Inflammatory macrophage treated with lipopolysaccharide for 1 hour (primary cell): ENCODE measurements at places on chromosomes 1 and 21.

GRCh38 chr1:193366764-193367507 is 180.5 kb upstream of the B3GALT2 start:
- no peak for DNase-seq

DNA sequence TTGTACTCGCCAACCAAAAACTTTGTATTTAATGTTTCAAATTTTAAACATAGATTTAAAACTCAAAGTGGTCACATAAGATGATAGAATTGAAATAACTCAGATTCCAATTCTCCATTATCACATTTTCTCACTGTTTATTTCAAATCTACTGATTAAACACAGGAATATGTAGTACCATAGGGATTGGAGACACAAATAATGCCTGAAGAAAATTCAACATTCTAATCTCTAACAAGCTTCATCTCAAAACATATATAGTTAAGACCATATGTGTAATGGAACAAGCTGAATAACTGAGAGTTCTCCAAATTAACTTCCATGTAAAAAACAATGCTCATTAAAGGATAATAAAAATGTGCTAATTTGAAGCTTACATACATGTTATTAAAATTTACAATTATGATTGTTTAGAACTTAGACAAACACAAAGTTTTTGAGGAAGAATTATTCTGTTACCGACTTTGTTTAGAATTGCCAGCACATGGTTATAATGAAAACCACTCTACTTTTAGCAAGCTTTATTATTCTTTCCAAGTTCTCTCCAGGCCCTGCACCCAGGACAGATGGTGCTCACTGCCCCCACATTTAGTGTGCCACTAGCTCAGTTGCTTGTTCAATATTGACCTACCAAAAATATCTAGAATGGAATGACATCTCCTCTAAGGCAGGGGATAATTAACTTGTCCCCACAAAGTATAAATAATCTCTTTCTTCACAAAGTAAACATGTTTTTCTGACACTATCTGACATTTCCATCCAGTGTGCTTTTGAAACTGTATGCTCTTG is 467.2 kb downstream of the TTLL7 start:
- no peak for DNase-seq

- no peak for DNase-seq
These were observed 295.6 kb downstream of the PTPRC start for GRCh38 chr1:198934426-198934825.

- DNase-seq: no peak
These were observed 200.8 kb upstream of the ST6GALNAC5 start for GRCh38 chr1:76666499-76666898.

GRCh38 chr1:200866521-200866920 is 6.3 kb upstream of the GPR25 start:
- no peak for DNase-seq

DNA sequence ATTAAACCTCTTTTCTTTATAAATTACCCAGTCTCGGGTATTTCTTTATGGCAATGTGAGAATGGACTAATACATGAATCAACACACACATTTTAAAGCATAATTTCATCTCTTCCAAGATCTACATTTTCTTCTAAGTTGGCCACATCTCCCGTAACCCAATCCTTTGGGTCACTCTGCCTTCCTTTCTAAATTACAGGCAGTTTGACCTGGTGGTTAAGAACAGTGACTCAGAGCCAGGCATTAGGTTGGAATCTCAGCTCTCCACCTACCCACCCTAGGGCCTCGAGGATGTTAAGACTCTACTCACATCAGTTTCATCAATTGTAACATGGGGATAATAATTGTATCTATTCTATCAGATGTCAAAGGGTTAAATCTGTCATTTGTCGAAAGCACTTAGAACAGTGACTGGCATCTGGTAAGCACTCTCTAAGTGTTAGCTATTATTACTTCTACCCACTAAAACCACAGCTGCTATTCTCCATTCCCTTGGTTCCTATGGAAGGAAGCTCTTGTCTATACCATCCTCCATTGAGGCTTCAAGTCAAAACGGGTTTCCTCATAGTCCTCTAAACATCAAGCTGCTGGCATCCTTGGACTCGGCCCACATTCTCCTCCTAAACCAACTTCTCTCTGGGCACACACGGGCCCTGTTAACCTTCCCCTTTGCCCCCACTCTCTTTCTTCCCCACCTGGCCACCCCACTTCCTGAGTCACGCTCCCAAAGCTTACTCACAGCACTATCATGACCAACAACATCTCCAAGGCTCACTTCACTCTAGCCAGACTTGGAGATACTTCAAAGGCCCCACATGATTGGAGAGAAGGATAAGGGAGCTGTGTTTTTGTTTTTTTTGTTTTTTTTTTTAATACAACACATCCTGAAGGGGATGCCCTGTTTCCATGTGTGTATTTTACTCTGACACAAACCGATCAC is 116.9 kb downstream of the TGFBR3 start:
- DNase-seq: no peak
